ENCODE measurements at places on chromosomes 4 and X.

- no peak for DNase-seq
These were observed 45.6 kb upstream of the GRPR start for GRCh38 chrX:16077811-16078210.

DNA sequence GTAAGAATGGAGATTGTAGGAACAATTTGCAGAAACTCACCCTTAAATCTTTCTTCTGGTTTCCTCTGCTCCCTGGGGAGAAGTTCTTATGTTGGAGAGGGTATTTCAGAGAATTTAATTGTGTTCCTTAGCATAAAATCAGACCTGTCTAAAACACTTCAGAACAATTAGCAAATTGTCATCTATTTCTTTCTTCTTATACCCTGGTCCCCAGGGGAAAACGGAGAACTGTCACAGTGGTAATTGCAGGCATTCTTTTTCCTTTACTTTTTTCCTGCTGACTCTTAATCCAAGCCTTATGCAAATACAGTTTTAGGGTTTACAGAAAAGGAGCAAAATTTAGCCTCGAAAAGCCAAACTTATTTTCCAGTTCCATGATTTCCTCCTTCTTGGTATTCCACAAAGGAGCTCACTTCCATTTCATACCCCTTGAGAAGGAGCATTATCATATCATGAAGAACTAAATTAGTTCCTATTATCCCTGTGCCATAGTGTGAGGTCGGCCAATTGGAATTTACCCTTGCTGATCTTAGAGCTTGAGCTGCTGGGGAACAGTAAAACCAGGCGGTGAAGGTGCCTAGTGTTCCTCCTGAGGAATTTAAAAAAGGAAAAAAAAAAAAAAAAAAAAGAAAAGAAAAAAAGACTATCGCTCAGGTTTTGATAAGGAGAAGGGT is 173.8 kb downstream of the IL15 start:
- no peak for DNase-seq

- no peak for DNase-seq
These were observed 103.7 kb downstream of the RBM47 start for GRCh38 chr4:40525752-40526598.

DNA sequence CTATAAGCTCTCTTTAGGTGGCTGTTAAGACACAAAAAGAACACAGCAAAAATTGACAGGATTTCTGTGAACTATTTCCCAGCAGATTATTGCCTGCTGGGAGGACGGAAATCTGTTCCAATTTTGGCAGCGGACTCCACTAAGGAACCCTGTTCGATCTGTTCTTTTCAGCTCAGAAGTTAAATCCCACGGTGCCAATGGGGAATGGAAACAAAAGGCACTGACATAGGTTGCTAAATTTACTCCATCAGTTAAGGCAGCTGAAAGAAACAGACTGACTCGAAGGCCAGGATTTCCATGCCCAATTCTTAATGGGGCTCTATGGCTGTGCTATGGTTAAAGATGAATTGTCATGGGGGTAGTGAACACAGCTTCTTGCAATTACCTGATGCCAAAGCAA is 126.5 kb upstream of the HPGD start:
- no peak for DNase-seq

DNA sequence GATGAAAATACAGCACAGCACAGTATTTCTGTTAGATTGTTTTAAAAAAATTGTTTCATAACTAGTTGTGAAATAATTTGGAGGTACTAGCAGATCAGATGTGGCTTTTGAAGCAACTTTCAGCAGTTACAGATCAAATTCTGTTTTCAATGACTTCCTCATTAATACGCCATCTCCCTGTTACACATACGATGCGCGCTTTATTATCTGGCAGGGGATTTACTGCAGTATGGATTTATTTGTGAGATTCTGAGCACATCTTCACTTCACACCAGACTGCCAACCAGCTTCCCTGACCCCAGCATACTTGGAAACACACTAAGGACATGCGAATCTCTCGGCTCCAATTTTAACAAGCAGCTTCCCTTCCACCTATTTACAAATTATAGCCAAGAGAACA is 235.5 kb upstream of the DIAPH2 start:
- no peak for DNase-seq

GRCh38 chr4:39179681-39180080 is 2.6 kb upstream of the WDR19 start:
- no peak for DNase-seq

DNA sequence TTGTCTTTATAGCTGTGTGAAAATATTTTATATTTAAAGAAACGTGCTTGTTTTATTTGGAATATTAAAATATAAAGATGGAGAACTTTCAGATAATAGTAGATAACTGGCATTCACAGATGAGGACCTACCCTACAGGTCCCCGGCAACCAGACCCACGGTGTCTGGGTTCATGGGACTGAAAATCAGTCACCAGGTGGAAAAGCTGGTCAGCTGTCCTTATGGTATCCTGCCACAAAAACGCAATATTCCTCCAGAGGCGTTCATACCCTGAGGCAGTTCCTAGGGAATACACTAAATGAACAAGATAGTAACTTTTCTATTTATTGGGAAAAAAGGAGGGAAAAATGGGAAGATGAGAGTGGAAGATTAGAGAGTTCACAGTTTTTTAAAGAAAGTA is 1.2 kb downstream of the TLR6 start:
- no peak for DNase-seq

- no peak for DNase-seq
These were observed 8.0 kb downstream of the IGFBP7 start for GRCh38 chr4:57102050-57102624.

GRCh38 chrX:140229191-140229590 is 263.9 kb upstream of the CXorf66 start:
- DNase-seq: no peak

GRCh38 chr4:19133315-19133714 is 1111.8 kb upstream of the LCORL start:
- DNase-seq: no peak

DNA sequence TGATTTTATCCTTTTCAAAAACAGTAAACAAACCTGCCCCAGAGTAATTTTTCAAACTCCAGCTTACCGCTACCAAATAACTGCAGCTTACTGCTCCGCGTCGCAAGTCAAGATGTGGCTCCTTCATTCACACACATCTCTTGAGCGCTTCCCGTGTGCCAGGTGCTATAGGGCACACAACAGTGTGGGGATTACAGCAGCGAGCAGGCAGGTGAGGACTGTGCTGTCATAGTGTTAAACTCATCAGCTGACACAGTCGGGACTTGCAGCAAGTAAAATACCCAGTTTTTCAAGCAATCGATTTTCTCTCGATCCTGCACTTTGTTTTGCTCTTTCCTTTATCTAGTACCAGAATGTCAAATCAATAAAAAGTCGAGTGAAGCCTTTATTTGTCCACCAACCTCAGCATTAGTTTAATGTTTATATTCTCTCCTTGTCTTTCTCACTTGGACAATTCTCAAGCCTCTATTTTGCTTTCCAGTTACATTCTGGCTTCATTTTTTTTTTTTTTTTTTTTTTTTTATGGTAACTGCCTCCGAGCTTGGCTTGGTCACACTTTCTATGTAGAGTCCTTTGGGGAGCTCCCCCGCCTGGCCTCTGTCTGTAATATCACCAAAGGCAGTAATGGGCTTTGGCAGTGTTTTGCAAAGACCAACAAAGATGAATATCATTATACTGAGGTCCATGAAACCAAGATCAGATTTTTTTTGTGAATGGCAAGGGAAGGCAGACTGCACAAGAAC is 8.3 kb upstream of the ASB5 start:
- peak; percentile 34 for DNase-seq

GRCh38 chr4:182111586-182111985 is 131.6 kb upstream of the TENM3 start:
- DNase-seq: no peak

DNA sequence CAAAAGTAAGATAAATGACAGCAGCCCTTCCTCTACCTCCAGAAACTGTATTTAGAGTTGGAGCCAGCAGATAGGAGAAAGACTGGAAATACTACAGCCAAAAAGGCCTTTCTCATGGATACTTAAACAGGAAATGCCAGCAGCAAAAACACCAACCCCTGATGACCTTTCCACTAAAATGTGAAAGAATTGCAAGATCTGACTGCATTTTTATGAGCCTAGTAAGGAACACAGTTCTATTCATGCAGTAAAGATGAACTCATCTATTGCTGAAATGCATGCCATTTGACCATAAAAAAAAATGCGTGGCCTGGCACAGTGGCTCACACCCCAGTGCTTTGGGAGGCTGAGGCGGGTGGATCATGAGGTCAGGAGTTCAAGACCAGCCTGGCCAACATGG is 19.9 kb downstream of the ABCG2 start:
- DNase-seq: no peak

- no peak for DNase-seq
These were observed 263.2 kb downstream of the TECRL start for GRCh38 chr4:64146030-64146429.

GRCh38 chrX:104921584-104922205 is 298.8 kb downstream of the TEX13A start:
- no peak for DNase-seq

GRCh38 chrX:140157611-140158010 is 192.3 kb upstream of the CXorf66 start:
- DNase-seq: no peak

DNA sequence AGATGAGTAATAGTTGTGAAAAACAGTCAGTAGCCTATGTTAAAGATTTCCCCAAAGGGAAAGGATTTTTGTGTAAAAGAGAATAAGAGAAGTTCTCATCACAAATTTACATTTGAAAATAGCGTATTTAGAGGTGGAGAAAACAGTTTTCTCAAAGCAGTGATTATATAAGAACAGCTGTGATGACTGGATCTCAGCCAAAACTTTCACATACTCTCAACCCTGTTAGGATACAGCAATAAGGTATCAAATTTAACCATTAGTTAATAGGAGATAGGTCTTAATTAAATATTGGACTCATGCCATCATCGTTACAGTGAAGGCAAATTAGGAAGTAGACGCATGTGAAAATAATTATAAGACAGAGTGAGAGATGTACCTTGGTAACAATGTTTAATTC is 622.7 kb downstream of the PCDH18 start:
- no peak for DNase-seq

GRCh38 chrX:107729558-107730297 is 45.9 kb downstream of the TSC22D3 start:
- no peak for DNase-seq

- DNase-seq: no peak
These were observed 215.5 kb upstream of the VEGFC start for GRCh38 chr4:177008071-177008835.

GRCh38 chr4:70984589-70984988 is 8.9 kb upstream of the DCK start:
- DNase-seq: no peak

DNA sequence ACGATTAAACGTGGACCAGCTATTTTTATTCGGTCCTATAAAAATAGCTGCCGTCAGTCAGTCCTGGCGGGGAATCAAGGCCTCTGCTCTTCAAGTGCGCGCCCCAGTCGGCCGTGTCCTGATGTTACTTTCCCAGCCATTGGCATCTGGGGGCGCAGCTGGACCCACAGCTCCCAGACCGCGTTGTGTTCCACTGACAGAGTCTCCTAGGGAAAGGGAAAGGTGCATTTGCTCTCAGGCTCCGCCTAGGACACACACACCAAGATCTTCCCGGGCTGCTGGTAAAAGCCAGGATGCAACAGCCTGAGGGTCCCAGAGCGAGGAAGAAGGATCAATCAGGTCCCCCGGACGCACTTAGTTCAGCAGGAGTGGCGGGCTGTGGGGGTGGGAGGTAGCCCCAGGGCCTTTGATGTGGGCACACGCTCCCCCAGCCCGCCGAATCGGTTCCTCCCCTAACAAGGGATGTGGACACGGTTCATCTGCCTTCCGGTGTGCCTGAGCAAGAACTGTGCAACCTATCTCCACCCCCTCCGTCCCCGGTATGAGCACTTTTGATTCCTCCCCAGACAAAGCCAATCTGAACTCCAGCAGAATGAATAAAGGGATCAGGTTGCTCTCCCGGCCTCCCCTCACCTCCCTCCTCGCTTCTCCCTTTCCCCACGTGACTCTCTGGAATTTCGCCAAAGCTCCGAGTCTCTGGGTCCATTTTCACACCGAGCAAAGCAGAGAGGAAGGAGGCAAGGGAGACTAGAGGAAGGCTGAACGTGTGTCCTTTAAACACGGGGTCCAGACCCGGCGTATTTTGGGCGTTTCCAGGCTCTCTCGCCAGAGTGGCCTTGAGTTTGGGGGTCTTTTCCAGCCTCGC is 626 bp upstream of the FRAS1 start:
- peak; percentile 67 for DNase-seq

GRCh38 chr4:2494992-2495391 is 26.1 kb downstream of the RNF4 start:
- no peak for DNase-seq

DNA sequence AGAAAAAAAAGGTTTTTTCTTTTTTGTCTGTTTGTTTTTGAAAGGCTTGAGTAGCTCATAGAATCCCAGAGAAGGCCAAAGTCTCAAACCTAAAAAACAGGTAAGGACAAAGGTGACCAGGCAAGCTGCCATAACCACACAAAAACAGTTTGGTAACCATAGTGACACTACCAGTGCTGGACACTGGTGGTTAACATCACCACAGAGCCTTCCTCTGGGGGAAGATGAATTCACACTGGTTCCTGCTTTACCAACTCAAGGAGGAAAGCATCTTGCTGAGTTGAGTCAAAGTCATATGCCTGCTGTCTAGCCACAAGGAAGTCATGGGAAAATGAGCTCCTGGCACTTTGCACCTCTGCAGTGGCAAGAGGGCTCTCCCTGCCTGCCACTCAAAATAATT is 32.5 kb downstream of the IDS start:
- no peak for DNase-seq

- no peak for DNase-seq
These were observed 14.9 kb downstream of the SPRY1 start for GRCh38 chr4:123411514-123411913.

DNA sequence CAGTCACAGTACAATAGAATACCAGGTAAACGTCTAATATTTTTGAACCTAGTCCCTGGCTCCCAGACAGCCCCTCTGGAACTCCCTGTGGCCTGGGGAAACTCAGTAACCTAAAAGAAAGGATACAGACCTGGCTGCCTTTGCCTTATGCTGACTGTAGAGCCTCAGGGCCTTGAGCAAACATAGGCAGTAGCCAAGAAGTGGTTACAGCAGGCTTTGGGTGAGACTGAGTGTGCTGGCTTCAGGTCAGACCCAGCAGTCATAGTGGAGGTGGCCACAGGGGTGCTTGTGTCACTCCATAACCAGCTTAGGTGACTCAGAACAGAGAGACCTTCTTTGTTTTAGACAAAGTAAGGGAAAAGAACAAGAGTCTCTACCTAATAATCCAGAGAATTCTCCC is 141.8 kb upstream of the PRDX4 start:
- DNase-seq: no peak

DNA sequence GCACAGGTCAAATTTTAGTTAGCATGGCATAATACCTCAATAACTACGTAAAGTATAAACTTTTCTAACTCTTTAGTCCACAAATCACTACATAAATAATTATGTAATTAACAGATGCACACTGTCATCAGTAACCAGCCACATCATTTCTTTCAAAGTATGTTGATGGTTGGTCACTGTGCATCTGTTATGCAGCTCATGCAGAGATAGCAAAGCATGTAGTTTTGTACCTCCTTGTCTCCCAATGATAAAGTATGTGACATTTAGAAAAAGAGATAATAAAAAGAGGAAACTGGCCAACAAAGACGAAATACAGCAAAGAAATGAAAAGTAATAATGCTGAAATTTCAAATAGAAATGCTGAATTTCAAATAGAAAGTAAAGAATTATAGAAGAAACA is 2.9 kb downstream of the LAMTOR3 start:
- no peak for DNase-seq

GRCh38 chrX:55767100-55767499 is 49.6 kb downstream of the RRAGB start:
- DNase-seq: no peak

- DNase-seq: no peak
These were observed 1575.3 kb upstream of the AGA start for GRCh38 chr4:179017581-179017980.

GRCh38 chrX:1392376-1393068 is 609 bp upstream of the SLC25A6 start:
- DNase-seq: peak; percentile 31

All from germinal center (tissue), 1 donor.